Stimulated activated CD4-positive, alpha-beta T cell treated with anti-CD3 and anti-CD28 coated beads, Interleukin-1b, Interleukin-23, amount 100 ng/mL, for 1 hour (primary cell): ENCODE measurements at places on chromosomes 13 and 19.
A peak's percentile ranks its signal among the peaks of the same experiment; 100 is the strongest.

DNA sequence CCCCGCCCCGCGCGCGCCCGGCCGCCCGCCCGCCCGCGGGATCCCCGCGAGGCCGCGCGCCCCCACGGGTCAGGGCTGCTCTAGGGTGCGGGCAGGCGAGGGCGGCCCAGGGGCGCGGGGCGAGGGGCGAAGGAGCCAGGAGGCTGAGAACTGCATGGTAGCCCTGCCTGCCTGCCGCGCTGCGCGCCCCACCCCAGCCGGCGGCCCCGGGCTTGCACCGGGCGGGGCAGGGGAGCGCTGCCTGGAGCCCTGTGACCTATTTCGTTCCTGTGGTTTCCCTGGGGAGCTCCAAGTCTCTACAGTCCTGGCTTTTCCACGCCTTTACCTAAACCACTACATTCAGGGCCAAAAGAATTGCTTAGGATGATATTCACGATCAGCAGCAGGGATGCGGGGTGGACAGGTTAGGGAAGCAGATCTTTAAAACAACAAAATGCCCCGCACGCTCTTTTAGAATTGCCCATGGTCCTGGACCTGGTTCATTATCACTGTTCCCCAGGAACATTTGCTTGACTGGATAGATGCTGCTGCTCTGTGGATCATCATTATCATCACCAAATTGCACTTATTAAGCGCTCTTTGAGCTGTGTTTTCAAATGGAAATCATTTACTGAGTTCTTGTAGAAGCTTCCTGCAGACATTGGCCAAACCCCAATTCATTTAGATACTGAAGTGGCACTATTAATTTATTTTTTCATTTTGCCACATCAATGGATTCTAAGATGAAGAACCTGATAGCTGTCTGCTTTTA is 421 bp upstream of the GPR12 start:
- DNase-seq: no peak

GRCh38 chr19:51226067-51226466 is 1.2 kb downstream of the CD33 start:
- DNase-seq: no peak

DNA sequence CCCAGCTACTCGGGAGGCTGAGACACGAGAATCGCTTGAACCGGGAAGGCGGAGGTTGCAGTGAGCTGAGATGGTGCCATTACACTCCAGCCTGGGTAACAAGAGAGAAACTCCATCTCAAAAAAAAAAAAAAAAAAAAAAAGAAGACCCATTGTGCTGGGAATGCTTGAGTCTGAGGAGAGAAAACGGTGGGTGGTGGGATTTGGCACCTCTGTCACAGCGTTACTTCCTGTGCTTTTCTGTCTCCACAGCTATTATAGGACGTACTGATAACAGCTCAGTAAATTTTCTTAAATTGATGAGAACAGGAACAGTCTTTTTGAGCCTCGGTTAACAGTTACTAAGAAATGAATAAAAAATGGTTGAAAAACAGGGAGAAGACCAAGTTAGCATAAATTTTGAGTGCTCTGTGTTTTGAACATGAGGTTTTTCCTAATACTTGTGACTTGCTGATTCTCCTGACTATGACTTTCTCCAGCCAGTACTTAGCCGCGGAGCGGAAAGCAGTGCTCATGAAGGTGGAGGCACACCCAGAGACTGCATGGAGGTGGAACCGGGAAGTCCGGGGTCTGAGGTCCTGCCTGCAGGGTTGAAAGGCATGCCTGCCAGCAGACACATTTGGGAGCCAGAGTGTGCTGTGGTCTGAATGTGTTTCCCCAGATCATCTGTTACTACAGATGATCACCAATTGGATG is 55.3 kb upstream of the TEX29 start:
- no peak for DNase-seq

GRCh38 chr13:72198967-72199560 is 332.1 kb upstream of the DACH1 start:
- DNase-seq: no peak

DNA sequence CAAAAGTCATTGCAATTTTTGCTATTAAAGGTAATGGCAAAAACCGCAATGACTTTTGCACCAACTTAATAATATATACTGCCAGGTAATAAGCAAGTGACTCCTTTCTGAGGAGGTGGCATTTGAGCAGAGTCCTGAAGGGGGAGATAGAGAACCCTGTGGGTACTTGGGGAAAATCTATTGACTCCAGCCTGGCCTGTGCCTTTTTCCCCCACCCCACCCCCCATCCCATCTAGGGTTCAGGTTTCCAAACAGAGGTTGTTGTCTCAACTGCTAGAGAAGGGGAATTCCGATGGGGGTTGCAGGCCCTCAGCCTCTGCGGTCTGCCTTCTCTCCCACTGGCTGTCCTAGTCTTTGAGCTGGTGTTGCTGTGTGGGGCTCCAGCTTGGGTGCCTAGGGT is 11.5 kb downstream of the S1PR2 start:
- no peak for DNase-seq

DNA sequence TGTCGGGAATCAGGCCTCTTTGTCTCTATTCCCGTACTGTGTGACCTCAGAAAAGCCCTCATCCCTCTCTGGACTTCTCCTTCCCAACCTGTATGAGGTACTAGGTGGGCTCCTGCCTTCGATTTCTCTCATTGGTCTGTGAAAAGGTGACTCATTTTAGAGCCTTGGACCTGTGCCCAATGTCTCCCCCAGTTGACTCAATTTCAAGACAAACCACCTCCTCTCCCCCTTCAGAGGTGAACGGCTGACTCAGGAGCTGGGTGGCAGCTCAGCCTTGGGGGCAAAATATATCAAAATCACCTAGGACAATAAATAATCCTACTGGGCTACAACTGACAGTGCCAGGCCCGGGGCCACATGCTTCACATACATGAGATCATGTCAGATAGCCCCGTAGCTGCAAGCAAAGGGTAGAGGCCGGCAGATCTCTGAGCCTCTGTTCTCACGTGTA is 630 bp downstream of the COQ8B start:
- DNase-seq: peak; percentile 35

GRCh38 chr13:71902676-71903075 is 35.7 kb upstream of the DACH1 start:
- DNase-seq: no peak

DNA sequence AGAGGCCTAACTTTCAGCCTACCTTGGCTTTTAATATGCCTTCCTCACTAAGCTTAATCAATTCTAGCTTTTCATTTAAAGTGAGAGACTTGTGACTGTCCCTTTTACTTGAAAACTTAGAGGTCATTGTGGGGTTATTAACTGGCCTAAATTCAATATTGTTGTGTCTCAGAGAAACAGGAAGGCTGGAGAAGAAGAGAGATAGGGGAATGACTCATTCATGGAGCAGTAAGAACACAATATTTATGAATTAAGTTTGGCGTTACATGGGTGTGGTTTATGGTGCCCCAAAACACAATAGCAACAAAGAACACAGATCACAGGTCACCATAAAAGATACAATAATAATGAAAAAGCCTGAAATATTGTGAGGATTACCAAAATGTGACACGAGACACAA is 612.1 kb downstream of the TBC1D4 start:
- DNase-seq: no peak

DNA sequence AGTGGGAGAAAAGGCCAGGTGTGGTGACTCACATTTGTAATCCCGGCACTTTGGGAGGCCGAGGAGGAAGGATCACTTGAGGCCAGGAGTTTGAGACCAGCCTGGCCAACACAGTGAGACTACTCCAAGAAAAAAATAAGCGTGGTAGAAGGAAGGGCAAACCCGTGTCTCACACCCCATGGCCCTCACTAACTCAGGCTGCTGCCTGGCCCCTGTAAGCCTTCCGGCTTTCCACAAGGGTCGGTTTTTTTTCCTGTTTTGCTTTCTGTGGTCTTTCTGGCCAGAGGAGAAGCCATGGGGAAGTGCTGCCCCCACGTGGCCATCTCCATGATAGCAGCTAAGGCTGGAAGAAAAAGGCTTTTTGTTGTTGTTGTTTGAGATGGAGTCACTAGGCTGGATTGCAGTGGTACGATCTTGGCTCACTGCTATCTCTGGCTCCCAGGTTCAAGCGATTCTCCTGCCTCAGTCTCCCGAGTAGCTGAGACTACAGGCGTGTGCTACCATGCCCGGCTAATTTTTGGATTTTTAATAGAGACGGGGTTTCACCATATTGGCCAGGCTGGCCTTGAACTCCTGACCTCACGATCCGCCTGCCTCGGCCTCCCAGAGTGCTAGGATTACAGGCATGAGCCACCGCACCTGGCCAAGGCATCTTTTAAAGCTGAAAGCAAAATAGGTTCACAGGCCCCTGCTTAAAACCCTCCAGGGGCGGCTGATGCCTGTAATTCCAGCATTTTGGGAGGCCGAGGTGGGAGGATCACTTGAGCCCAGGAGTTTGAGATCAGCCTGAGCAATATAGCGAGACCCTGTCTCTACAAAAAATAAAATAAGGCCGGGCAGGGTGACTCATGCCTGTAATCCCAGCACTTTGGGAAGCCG is 7.5 kb upstream of the ARHGEF18 start:
- peak; percentile 67 for DNase-seq

DNA sequence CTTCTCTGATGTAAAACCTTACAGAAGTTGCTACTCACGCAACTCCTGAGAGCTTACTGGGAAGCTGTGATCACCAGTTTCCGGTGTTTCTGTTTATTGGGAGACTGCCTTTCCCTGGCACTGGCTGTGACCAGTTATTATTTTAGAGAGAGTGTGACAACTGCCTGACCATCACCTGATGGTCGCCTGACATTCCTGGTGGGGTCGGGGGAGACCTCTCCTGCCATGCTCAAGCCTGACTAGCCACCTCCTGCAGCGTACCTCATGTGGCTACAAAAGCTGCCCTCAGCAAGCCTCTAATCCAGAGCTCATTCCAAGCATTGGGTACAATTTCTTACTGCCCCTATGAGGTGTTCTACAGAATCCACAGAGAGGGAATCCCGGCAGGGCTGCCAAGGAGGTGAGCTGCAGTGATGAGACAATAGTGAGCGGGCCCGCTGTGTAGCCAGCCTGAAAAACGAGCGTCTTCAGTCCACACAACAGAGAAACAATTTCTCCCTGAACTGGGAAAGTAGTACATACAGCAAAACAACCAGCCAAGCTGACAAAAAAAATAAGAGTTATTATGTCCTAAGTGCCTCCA is 28.7 kb downstream of the GJA3 start:
- DNase-seq: no peak

GRCh38 chr19:11540645-11541044 is 2.0 kb downstream of the CNN1 start:
- no peak for DNase-seq

- DNase-seq: no peak
Measured at GRCh38 chr13:45206340-45206739, 5.5 kb upstream of the KCTD4 start.

DNA sequence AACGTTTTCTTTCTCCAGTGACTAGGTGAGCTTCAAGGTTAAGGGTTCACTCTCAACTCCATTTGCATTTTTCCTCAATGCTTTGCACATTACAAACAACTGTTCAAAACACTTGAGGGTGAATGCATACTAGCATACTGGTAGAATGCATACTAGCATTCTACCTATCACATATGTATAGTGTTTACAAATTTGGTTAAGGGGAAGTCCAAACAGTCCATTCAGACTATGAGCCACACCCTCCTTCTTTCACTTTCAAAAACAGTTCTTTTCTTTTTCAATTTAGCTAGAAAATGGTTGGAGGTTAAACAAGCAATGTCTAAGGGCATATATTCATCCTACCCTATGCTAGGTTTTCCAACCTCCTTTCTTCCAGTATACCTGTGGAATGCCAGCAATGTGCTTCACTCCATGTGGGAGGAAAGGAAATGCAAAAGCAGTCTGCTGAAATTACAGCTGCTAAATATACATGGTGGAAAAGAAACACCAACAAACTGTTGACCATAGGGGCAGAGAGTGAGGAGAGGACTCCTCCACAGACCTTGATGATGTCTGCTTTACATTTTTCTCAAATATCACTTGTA is 102.6 kb downstream of the DOCK9 start:
- no peak for DNase-seq

DNA sequence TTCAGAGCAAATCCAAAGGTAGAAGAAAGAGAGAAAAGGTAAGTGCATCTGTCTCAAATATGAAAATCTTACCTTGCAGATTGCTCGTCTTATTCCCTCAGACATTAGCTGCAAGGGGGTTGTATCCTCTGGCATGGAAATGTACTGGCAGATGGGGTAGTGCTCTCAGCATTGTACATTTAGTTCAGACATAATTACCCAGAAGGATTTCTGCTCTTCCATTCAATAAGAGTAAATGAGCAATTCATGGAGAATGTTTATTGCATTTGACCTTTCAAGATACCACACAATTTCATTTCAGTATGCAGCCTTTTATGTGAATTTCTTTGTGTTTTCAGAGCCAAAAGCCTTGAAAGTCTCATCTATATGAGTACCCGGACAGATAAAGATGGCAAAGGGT is 63.8 kb downstream of the SCEL start:
- DNase-seq: no peak
